ENCODE measurements at places on chromosomes 12 and 14.

DNA sequence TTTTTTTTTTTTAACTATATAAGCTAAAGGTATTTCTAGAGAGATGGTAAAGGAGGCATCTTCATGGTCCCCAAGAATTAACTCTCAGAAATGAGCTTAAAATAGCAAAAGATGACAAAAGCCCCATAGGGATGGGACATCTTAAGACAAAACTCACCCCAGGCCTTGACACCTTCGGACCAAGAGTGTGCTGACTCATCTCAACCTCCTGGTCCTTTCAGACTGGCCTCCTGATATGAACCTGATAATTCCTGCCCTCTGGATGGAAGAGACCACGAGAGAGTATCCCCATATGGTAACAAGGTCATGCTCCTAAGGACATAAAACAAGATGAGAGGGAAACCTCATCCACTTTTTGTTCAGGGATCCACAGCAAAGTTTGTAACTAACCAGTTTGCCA is 8.4 kb upstream of the GMFB start:
- ATAC-seq = no peak

DNA sequence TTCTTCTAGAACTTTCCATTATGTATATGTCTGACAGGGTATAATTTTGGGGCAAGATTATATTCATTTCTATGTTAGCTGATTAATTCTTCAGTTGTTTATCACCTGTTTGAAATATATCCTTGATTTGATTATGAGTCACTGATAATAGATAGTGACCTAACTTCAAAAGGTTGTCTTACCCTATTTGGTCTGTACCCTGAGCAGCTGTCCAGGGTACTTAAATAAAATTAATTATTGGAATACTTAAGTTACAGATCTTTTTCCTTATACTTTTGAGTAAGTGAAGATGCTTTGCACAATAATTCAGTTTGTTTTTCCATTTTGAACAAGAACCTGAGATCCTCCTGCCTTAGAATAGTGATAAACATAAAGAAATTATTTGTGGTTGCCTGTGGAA is 13.2 kb upstream of the NPAS3 start:
- ATAC-seq = no peak

DNA sequence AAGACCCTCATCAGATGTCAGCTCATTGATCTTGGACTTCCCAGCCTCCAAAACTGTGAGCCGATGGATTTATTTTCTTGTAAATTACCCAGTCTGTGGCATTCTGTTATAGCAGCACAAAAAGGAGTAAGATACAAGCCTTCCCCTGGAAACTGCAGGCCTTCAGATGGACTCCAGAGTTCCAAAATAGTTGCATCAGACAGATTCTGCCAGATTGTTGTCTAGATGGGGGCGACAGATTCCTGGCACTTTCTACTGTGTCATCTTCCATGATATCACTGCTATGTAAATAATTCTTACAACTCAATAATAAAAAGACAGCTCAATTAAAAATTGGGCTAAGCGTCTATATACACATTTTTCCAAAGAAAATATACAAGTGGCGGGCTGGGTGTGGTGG is 17.2 kb upstream of the MARK3 start:
- ATAC-seq = no peak

DNA sequence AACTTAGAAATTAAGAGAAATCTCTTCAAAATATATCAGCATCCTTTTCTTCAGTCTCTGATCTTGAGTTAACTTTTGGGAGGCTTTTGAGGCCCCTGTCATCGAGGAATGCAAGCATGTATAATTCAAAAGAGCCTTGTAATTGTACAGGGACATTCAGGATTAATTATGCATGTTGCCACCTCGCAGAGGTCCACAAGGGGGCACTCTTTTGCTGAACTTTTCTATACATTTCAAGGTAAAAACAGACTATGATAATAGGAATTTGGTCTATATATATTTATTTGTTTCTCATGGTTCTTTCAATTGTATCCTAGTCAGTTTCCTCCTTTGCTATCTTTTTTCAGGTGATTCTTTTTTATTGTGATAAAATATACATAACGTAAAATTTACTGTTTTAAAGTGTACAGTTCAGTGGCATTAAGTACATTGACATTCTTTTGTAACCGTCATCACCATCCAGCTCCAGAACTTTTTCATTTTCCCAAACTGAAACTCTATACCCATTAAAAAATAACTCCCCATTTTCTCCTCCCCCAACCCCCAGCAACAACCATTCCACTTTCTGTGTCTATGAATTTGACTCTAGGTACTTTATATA is 47.0 kb upstream of the SLC2A13 start:
- no peak for ATAC-seq

DNA sequence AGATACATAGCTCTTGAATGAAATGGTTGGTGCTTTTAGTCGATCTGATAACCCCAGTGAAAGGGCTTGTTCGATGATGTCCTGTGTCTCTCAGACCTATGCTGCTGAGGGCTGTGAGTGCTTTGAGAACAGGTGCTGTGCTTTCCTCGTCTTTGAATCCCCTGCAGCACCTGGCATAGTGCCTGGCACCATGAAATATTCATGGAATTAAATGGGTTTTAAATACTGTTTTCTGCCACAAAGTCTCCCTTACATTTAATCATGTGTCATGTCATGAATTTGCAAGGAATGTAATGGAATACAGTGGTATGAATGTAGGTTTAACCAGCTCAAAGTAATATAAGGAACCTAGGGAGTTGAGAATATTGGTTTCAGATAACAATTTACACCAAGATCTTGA is 220.5 kb upstream of the PRICKLE1 start:
- no peak for ATAC-seq

DNA sequence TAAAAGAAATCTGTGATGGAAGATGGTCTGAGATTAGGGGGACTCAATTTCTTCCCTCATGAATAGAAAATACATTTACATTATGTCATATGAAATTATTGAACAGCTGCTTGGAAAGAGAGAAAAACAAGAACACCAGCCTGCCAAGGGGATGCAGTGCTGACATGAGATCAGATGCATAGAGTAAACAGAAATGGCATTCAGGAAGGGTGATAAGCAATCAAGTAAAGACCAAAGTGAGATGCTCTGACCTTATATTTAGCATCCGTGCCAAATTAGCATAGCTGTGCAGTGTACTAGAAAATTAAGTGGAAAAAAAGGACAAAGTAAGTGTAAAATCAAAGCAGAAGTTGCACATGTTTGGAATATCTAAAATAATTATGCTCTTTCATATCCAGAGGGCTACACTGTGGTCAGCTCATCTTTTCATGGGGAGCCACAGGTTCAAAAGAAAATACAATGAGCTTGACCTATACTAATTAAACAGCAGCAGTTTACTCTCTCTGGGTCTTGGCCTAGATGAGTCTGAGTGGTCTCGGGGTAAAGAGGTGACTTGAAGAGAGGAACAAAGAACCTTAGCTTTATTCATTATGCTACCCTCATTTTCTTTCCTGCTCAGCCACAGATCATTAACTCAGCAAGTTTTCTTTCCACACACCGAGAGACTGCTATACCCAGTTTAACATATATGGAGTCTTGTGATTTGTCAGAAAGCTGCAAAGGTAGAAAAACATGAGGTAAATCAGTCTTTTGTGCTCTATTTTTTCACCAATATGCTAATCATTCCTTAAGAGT is 359.4 kb upstream of the FOXG1 start:
- no peak for ATAC-seq

DNA sequence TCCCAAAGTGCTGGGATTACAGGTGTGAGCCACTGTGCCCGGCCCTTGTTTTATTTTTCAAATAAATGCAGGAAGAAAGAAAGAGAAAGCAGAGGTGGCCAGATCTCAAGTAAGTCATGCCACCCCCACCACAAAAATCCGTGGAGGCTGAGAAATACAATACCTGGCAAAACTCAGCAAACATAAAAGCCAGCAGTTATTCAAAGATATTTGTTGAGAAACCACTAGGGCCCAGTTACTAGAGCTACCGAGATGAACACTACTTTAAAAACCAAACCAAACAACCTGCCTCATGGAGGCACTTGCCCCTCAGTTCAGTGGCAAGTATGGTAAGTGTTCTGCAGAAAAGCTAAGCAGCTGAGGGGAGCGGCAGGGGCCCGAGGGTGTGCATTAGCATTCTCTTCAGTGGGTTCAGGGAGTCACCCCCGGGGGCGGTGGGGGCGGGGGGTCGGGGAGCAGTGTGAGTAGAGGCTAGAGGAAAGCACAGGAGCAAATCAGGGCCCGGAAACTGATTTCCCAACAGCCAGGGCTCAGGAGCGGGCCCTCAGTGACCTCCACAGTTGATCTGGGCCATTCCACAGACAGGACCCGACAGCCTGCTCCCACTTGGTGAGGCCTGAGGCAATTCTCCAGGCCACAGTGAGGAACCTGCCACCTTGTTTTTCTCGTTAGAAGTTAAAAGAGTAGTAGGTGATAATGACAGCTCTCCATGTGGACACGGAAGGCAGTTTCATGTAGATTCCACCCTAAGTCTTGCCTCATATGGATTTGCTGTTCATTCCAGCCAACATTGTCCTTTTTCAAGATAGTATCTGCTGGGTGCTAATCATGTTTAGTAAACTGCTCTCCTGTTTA is 8.6 kb downstream of the EVL start:
- ATAC-seq = no peak

GRCh38 chr12:123237646-123238329 is 4.6 kb downstream of the MTRFR start:
- ATAC-seq = peak; percentile 3

DNA sequence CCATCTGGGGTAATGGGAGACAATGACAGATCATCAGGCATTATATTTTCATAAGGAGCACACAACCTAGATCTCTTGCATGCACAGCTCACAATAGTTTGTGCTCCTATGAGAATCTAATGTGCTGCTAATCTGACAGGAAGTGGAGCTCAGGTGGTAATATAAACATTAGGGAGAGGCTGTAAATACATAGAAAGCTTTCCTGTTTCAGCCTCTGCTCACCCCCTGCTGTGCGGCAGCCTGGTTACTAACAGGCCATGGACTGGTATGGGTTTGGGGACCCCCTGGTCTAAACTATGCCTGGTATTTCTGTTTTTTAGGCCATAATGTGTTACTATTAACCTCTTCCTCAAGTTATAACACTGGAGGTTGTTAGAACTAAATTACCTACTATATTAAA is 1373.7 kb downstream of the LRFN5 start:
- no peak for ATAC-seq
